CD8-positive, alpha-beta T cell (primary cell): ENCODE measurements at places on chromosomes 13 and 19.

GRCh38 chr19:504616-505015, 2.7 kb upstream of the TPGS1 start:
- no peak for DNase-seq

- DNase-seq: no peak
These were observed 82.0 kb upstream of the SHISA2 start for GRCh38 chr13:26133851-26134250.

DNA sequence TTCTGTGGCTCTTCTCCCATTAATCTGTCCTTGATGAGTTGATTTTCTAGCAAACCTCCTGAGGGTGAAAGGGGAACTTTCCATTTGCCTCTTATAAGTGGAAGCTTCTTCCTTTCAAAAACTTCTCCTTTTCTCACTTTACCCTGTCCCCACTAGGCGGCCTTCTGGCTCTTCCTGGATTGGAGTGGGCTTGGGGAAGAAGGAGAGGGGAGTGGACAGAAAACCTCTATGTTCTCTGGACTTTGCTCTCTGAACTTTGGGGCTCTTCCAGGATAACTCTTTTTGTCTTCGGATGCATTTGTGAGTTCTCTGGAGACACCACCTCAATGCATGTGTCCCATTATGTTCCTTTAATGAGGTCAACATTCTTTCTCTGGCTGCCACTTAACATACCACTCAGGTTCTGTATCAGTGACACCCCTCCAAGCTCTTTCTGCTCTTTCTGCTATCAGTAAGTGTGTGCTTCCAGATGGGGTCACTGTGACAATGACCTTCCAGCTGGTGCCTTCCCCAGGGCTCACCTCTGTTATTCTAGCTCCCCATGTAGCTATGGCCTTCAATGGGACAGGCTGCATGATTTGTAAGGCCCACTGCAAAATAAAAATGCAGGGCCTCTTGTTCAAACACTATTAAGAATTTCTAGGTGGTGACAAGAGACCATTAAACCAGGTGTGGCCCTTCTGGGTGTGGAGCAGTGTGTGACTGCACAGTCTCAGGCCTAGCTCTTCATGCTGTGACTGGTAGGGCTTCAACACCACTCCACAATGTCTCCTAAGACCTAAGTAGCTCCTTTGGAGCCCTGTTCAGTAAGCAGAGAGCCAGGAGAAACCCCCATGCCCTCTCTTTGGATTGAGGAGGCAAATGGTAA, 389.2 kb downstream of the EFNB2 start:
- DNase-seq: no peak

- no peak for DNase-seq
These were observed 315.2 kb downstream of the ATP8A2 start for GRCh38 chr13:25686831-25687470.

GRCh38 chr13:51674276-51674675, 90.0 kb downstream of the WDFY2 start:
- no peak for DNase-seq

GRCh38 chr19:18500799-18501198, 21.1 kb downstream of the ELL start:
- DNase-seq: no peak

GRCh38 chr13:101090287-101090686, 326.0 kb downstream of the NALCN start:
- no peak for DNase-seq

GRCh38 chr19:1467215-1467489, 11.9 kb downstream of the C19orf25 start:
- DNase-seq: no peak

DNA sequence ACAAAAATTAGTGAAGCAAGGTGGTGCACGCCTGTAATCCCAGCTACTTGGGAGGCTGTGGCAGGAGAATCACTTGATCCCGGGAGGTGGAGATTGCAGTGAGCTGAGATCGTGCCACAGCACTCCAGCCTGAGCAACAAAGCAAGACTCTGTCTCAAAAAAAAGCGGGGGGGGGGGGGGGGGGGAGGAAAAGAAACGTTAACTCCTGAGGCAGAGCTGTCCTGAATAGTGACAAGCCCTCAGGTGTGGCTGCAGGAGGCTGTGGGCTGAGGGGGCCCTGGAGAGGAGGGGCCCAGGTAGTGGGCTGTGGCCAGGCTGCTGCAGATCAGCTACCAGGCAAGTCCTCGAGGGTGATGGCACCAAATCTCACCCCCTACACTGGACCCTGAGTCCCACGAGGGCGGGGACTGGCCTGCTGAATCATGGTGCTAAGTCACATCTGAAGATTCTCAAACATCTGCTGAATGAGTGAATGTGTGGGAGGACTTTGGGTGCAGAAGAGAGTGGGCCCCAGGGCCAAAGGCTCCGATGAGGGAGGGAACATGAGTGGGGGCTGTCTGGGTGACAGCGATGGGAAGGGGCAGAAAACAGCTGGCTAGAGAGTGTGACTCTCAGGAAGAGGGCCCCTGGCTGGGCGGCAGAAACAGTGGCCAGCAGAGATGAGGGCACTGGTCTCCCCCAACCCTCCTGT, 24.6 kb upstream of the ATP1A3 start:
- DNase-seq: no peak

DNA sequence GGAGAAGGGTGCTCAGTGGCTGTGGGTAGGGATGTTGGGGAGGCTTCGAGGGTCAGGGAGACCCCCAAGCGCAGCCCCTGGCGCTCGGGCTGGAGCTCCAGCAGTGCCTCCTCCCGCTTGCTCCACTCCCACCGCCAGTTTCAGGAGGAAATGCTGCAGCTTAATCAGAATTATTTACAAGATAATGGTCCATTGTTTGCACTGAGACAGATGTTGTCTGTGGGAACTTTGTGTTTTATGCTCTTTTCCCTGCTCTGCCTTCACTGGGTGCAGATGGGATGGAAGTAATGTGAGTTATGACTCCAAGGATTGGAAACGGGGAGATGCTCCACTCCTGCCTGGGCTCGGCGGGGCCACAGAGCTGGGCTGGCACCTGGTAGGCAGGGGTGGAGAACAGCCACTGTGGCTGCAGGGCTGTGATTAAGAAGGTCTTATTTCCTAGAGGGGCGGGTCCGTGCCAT, 192.4 kb downstream of the ZNF536 start:
- DNase-seq: no peak

DNA sequence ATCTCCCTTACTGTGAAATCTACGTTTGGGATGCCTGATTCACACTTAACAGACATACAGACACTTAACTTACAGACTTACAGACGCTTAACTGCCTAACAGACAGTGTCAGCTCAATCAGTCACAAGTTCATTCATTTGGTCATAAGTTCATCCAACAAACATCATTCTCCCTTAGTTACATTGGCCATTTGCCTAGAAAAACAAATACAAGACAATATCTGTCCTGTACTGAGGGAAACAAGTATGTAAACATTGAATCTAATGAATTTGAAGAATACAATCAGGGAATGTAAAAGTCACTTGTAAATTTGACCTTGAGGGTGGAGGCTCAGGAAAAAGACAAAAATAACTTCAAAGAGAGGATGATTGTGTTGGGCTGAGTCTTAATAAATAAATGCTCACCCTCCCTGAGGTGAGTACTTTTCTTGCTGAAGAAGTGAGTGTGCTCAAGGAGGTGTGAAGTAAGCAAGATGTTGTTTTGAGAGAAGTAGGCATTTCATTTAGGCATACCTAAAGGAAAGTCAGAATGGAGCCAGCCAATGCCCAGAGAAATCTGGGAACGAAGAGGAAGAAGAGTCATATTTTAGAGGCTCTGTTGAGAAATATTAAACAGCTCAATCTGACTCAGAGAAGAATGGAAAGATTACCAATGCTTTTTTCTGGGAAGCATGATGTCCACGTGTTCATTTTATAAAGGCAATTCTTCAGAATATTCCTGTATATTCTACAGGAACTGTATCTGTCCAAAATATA, 958.4 kb upstream of the SLC10A2 start:
- DNase-seq: no peak

DNA sequence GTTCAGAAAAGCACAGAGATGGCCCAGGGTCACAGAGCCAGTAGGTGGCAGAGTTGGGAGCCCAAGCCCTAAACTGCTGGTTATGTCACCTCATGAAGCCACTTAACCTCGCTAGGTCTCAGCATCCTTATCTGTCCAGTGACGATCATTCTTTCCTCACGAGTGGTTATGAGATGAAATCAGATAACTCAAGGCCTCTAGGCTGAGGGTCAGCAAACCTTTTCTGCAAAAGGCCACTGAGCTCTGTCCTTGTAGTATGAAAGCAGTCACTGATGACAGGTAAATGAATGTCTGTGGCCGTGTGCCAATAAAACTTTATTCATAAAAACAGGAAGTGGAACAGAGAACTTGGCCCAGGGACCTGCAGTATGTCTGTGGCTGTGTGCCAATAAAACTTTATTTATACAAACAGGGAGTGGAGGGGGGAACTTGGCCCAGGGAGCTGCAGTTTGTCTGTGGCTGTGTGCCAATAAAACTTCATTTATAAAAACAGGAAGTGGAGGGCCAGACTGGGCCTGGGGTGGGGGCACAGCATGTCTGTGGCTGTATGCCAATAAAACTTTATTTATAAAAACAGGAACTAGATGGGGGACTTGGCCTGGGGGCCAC, 71.2 kb downstream of the GNG7 start:
- DNase-seq: no peak

GRCh38 chr13:59250336-59251189, 913.2 kb downstream of the DIAPH3 start:
- no peak for DNase-seq

DNA sequence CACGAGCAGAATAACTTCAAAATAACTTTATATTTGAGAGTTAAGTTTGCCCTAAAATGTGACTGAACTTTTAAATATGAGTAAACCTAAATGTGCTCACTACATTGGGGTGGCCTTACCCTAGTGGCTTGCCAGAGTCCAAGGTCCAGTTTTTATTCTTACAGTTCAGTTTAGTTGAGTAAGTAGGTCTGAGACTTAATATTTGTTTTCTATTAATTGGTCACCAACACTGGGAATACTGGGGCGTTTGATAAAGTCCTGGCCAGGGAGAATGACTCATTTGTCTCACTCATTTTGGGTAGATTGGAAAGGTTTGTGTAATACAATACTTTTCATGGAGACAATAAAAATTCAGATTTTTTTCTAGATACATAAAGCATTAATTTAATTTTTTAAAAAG, 127.8 kb upstream of the SPATA13 start:
- DNase-seq: no peak

GRCh38 chr19:17246681-17247425, 1.1 kb upstream of the NR2F6 start:
- DNase-seq: no peak

DNA sequence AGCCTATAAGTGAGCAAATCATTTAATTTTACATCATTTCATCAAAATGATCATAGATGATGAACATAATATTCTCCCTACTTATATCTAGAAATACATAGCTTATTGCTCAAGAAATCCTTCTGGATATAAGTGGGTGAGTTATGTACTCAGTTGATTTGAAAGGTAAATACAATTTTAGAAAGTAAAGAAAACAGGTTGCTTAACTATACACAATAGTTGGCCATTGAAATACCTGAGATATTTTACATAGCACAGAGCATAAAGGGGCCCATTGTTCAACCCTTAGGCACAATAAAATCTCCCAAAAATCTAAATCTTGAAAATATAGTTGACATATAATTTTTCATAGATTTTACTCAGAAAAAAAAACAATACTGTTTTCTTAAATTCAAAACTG, 782.0 kb upstream of the KLHL1 start:
- no peak for DNase-seq

GRCh38 chr13:73748404-73748803, 385.8 kb downstream of the KLF12 start:
- DNase-seq: no peak

GRCh38 chr19:18292810-18293641, 11.6 kb upstream of the JUND start:
- DNase-seq: no peak

- DNase-seq: no peak
These were observed 177.0 kb downstream of the DCLK1 start for GRCh38 chr13:35954207-35954560.

- DNase-seq: no peak
These were observed 395.6 kb downstream of the KLF12 start for GRCh38 chr13:73738626-73739025.

DNA sequence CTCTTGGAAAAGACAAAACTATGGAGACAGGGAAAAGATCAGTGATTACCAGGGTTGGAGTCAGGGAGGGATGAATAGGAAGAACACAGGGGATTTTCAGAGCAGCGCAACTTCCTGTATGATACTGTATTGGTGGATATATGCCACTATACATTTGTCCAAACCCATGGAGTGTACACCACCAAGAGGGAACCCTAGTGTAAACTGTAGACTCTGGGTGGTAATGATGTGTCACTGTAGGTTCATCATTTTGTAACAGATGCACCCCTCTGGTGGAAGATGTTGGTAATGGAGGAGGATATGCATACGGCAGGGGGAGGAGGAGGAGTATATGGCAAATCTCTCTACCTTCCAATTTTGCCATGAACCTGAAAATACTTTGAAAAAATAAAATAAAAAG, 68.1 kb downstream of the UFM1 start:
- no peak for DNase-seq
